ENCODE measurements at places on chromosomes 11 and 22.

DNA sequence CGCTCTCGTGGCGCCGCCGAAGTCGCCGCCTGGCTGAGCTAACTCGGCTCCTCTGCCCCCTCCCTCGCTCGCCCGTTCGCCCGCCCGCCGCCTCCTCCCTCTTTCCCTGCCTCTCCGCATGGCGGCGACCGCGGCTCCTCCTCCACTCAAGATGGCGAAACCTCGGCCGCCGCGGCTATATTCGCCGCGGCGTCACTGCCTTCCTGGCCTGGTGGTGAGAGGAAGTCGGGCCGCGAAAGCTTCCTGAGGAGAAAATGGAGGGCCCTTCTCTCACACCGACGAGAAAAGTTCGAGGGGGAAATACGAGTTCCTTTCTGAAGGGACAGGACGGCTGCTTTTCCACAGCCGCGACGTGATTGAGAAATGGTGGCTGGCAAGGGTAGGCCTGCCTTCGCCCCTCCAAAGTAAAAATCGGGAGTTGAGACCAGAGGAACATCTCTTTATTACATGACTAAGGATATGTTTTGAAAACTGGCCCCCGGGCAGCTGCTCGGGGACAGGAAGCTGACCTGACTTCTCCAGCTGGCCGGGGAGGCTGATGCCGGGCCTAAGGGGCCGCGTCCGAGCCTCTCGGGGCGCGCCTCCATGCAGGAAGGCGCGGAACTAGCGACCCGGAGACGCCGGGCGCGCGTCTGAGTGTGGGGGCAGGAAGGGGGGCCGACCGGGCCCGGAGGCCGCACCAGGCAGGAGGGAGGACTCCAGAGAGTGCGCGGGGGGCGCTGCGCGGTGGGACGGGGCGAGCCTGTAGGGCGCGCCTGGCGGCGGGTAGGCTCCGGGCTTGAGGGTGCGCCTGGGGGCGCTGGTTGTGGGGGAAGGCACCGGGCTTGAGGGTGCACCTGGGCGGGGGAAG is at the start of gene DDX6:
DDX6 (minus strand) TSS at position 54 of the 850 bp plus-strand sequence. CDS start 4,913 bp downstream, outside the sequence.
- peak; percentile 58 for DNase-seq

DNA sequence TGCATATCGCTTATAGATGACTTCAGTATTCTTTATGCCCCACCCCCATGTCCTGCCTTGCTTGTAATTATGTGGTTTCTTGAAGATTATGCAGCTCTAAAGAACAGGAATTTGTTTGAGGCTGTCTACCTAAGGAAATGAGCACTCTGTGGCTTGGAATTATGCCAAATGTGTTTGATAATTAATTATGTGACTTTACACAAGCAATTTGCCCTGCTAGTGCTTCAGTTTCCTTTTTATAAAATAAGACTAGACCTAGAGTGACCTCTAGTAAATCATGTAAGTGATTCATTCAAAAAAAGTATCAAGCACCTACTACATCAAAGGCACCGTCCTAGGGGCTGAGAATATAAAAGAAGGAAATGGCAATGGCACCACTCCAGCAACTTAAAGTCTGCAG is 491.5 kb upstream of the KIRREL3 start:
- no peak for DNase-seq

- no peak for DNase-seq
Observed at GRCh38 chr11:100823360-100823759, 136.3 kb downstream of the ARHGAP42 start.

GRCh38 chr22:37230673-37231405 is 13.2 kb downstream of the RAC2 start:
- DNase-seq, result no peak

DNA sequence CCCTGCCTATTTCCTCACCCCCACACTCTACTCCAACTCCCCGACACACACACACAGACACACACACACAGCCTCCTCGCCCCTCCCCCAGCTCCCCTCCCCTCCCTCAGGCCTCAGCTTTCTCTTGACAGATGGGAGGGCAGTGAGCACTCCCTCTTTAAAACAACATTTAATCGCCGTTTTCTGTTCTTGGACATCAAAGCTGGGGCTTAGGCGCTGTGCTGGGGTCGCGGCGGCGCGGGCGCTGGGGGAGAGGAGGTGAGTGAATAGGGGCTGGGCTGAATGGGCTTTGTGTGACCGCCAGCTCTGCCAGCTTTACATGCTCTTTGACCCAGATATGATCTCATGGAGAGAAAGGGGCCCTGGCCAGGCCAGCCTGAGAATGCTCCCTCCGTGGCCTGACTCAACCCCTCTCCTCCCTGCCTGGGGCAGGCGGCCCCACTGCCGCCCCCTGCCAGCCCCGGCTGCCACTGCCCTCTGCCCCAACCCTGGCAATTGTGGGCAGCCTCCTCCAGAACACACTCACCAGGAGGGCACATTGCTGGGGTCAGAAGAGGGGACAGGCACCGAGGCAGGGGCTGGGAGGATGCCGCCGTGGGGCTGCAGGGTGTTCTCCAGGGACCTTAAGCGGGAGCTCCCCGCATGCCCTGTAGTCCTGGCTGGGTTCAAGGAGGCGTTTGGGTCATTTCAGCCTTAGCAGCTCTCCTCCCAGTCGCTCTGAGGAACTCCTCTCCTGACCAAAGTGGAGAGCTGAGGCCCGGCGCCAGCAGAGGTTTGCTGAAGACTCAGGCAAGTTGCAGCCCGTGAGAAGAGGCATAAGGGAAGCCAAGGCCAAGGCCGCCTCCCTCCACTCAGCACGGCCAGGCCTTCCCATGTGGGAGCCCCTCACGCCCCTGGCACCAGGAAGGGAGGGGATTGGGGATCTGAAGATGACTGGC is 38.3 kb upstream of the NNMT start:
- DNase-seq, result peak; percentile 56
